Posterior vena cava (tissue), 2 donors: ENCODE measurements at places on chromosomes 5 and 9. TPM values are rescaled to one million over a fixed set of nuclear protein-coding genes. Genes with fewer than 3 reads are reported as not detected.

- DNase-seq, result peak; percentile 28
These were observed 57.3 kb downstream of the TRIP13 start for GRCh38 chr5:949815-950560.

- DNase-seq, result no peak
These were observed 17.7 kb downstream of the MLLT3 start for GRCh38 chr9:20604562-20604961.

GRCh38 chr9:127686461-127687393, 20.1 kb upstream of the CFAP157 start:
- no peak for DNase-seq

GRCh38 chr5:66646570-66646969, 50.4 kb downstream of the MAST4 start:
- DNase-seq, result no peak

GRCh38 chr5:143896516-143896915, 84.6 kb downstream of the HMHB1 start:
- DNase-seq, result no peak

- DNase-seq, result no peak
These were observed 466.4 kb downstream of the ZNF608 start for GRCh38 chr5:124280079-124280478.

- DNase-seq, result no peak
These were observed 6.7 kb upstream of the SFXN1 start for GRCh38 chr5:175471628-175472027.

DNA sequence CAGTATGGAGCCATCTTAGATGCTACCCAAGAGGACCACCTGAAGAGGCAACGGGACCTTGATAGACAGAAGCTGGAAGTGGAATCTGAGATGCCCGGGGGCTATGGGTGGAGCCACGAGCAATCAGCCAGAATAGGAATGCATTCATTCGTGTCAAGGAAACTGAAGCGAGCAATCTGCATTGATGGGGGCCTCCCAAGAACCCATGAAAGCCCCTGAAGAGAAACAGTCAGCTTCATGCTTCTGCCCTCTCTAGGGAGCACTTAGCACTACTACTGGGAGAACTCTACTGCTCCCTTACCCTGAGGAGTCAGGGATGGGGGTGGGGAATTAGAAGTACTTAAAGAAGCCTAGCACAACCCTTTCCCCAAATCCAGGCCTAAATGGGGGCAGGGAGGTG, 51.9 kb upstream of the TCERG1 start:
- DNase-seq, result no peak

DNA sequence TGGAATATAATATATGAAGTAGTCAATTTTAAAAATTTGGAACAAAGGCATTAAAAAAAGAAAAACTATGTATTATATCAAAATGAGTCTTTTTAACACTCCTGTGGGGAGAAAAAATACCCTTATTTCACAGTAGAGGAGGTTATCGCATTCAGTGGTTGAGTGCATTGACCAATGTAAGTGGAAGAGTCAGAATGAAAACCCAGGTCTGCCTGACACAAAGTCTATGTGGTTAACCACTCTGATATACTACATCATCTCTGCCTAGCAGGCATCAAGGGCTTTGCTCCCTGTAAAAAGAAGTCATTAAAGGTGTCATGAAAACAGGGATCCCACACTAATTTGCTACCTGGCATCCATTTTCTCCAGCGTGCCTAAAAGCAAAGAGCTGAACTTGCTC, 417.2 kb upstream of the C9orf72 start:
- no peak for DNase-seq

GRCh38 chr5:34439601-34440000, 216.5 kb upstream of the RAI14 start:
- DNase-seq, result no peak

DNA sequence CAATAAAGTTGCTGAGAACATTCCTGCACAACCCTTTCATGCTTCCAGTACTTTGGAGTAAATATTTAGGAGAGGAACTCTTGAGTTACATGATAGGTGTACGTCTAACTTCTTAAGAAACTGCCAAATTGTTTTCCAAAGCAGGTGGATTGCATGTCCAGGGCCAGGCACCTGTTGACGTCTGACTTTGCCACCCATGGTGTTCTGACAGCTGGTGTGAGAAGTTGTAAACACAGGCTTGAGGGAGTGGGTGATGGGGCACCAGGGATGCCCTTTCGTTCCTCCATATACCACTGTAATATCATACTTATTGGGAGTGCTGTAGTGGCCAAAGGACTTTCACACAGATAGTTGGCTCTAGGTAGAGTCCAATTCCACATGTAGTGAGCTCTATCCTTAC, 352.1 kb downstream of the GADD45G start:
- DNase-seq, result no peak

- no peak for DNase-seq
These were observed 668.3 kb upstream of the CDH18 start for GRCh38 chr5:20656262-20656661.

Gene FGF10
- total RNA-seq, result 17.4 TPM

Gene ROPN1L
- not detected for total RNA-seq

Gene CDH12
- not detected for total RNA-seq
